ENCODE measurements at places on chromosomes 16 and 17.

DNA sequence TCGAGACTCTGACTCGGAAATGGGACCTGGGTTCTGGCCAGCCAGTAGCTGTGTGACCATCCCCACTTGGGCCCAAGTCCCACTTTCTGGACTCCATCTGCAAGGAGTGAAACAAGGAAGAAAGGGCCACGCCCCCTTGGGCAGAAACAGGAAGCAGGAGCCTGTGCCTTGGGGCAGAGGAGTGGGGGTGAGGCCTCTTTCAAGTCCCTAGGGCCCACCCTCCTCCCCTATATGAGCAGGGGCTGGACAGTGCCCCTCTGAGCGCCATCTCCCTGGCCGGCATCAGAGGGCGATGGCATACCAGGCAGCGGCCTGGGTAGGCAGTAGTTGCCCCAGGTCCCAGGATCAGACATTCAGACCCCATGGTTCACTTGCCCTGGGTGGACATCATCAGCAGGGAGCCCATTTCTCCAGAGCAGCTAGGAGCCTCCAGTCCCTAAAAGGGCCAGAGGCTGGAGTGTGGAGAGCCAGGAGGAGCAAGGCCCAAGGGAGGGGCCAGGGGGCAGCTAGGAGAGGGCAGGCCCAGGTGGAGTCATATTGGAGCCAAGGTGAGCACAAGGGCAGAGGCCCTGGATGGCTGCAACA lies 7.1 kb downstream of the BCAR1 start:
- no peak for DNase-seq

DNA sequence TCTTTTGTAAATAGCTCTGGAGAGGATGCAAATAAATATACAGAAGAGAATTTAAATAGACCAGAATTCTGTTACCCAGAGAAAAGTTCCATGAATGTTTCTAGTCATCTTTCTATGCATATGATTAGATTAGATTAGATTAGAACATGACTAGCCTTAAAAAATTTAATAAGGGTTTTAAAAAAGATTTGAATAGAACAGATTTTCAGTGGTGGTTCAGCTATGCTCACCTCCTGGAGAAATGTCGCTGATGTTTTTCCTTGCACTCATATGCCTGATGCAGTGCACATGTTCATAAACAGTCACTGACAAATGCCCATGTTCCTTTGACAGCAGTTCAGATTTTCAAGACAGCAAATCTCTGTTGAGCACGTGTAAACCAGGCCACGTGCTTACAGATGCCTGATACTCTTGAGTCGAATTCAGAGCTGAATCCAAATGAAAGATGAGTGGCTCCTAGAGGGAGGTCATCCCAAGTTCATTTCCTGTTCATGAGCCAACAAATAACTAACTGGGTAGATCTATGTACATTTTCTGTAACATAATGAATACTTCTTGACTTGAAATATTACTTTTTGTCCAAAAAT lies 19.9 kb upstream of the RAB11FIP4 start:
- DNase-seq: no peak

GRCh38 chr17:81066771-81067315 lies 31.9 kb downstream of the BAIAP2 start:
- no peak for DNase-seq

GRCh38 chr17:21285164-21286065 lies 904 bp downstream of the MAP2K3 start:
- DNase-seq: no peak

DNA sequence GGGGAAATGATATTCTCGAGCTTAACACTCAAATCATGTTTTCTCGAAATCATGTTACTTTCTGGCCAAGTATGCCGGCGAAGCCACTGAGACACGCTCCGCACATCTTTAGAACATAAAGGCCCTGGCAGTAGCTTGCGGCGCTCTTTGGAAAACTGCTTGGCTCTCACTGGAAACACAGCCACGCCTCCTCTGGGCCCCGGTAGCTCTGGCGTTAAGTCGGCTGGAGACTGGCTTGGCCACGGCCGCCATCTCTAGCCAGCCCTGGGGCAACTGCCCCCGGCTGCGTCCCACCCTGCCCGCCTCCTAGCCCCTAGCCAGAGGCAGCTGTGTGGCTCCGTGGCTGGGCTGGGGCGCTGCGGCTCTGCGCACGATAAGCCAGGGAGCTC lies 9.2 kb upstream of the BAIAP2 start:
- no peak for DNase-seq

GRCh38 chr17:835263-835662 lies 53.1 kb downstream of the MRM3 start:
- no peak for DNase-seq

- no peak for DNase-seq
Measured at GRCh38 chr16:72367851-72368250, 195.9 kb upstream of the PMFBP1 start.

DNA sequence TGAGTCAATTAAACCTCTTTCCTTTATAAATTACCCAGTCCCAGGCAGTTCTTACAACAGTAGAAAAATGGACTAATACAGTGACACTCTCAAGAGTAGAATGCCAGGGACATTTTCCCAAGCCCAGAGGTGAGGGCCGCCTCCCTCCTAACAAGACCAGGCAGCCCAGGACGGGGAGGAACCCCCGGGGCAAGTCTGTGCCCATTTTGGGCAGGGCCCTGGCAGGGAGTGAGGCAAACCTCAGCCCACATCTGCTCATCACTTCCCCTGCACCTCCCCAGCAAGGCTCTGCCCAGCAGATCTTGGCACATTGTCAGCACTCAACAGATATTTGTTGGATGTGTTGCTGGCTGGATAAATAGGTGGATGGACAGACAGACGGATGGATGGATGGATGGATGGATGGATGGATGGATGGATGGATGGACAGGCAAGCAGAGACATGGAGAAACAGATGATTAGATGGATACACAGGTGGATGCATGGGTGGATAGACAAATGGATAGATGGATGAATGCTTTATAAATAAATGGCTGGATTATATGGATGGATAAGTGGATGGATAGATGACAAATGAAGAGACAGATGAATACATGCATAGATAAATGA lies 271.3 kb downstream of the PARN start:
- DNase-seq: no peak

DNA sequence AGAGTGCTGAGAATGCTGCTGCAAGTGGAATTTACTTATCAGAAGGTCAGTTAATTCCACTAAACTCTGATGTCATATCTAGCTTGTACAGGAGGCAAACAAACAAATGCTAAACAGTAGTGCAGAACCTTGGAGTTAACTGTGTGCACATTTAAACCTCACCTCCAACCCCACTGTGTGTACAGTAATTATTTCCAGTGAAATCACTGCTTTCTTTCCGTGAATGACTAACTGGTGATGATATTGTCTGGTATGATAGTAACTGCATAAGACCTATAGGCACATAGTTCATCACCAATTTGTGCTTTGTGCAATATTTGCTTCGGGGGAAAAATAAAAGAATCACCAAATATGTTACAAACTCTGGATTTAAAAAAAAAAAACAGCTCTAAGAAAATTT lies 492.5 kb upstream of the HSBP1 start:
- no peak for DNase-seq

DNA sequence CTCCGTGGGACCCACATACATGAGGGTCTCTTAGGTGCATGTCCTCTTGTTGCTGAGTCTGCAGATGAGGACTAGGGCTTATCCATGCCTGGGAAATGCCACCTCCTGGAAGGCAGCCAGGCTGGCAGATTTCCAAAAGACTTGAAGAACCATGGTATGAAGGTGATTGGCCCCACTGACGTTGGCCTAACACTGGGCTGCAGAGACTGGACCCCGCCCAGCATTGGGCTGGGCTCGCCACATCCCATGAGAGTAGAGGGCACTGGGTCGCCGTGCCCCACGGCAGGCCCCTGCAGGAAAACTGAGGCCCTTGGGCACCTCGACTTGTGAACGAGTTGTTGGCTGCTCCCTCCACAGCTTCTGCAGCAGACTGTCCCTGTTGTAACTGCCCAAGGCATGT lies 38.2 kb upstream of the IL21R start:
- DNase-seq: no peak

- DNase-seq: no peak
Measured at GRCh38 chr16:27481282-27481934, 68.3 kb downstream of the GTF3C1 start.

DNA sequence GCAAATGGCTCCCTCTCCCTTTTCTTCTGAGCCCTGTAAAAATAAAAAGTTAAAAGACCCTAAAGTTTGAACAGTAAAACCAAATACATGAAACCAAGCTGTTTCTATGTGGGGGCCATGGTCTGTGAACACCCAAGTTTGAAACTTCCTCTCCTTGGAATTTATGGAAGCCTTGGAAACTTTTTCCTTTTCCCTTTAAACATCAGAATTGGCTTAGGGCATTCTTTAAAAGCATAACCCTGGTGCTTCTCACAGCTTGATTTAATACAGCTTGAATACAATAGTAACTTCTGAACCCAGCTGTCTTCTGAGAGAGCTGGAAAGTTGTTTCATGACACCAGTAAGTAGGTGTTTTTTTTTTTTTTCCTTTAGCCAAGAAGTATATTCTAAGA lies 26.5 kb downstream of the NKD1 start:
- DNase-seq: no peak

GRCh38 chr16:11499295-11500089 lies 87.2 kb downstream of the LITAF start:
- DNase-seq: no peak

DNA sequence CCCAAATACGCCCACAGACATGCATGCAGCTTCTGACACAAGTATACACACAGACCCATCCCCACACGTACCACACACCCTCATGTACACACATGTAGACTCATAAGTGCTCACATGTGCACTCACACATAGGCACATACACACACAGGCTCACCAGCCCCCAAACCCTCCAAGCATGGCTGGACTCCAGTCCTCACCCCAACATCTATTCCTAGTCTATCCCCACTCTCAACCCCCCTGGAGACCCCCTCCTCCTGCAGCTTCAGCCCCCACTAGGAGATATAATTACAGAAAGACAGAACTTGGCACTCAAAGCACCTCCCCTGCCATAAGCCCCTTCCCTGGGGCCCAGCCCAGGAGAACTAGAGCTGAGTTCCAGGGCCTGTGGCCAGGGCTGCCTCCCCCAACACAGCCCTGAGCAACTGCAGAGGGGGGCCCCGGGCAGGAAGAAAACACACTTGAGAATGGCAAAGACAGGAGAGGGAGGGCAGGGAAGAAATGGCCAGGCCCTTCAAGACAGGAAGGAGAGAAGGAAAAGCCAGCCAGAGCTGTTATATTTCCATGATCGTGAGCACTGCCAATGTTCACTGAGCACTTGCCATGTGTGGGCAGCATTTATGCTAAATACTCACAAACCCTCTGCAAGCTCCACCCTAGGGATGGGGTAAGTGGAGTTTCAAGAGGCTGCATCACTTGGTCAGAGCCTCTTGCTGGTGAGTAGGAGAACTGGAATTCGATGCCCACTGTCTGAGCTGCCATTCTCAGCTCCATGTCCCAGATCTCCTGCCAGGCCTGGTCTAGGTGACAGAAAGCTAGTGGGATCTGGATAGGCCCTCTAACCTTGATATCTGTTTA lies 224.5 kb downstream of the ZNF423 start:
- no peak for DNase-seq

- no peak for DNase-seq
Measured at GRCh38 chr16:67674851-67675578, 8.4 kb downstream of the C16orf86 start.

- DNase-seq: no peak
Measured at GRCh38 chr17:28507567-28508203, 1.5 kb downstream of the FOXN1 start.

- DNase-seq: no peak
Measured at GRCh38 chr17:76132574-76133338, 8.3 kb downstream of the FOXJ1 start.

DNA sequence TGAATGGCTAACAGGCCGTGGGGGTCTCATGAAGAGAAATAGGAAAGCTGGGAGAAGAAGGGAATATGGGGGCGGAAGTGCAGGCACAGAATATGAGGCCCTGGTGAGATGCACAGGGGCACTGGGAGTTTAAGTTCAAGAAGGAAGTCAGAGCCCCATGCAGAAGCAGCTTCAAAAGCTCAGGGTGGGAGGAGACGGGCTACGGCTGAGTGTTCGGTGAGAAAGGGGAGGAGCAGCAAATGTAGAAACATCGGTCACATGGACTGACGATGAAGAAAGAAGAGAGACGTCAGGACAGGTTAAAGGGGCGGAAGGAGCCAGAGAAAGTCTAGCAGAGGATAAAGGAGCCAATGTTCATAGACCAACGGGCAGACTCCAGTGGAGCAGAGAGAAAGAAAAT lies 204.5 kb upstream of the ZFHX3 start:
- no peak for DNase-seq

- no peak for DNase-seq
Measured at GRCh38 chr16:75106351-75107274, 10.0 kb downstream of the LDHD start.

DNA sequence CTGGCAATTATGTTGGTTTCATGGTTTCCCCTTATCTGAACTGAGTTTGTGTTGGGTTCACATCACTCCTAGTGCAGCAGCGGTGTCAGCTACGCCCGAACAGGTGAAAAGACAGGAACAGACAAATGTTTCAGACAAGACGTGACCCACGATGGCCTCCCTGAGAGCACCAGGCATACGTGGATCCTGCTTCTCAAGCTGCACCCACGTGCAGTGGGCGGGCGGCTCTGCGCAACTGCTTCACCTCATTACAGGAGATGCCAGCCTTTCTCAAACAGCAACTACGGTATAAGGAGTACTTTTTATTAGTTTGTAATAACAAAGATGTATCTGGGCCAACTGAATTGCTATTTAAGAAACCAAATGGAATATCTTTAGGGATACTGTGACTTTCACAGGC lies 32.8 kb upstream of the SLC38A8 start:
- DNase-seq: no peak
